Type B pancreatic cell (in vitro differentiated cells): ENCODE measurements at places on chromosomes 11 and 22.

DNA sequence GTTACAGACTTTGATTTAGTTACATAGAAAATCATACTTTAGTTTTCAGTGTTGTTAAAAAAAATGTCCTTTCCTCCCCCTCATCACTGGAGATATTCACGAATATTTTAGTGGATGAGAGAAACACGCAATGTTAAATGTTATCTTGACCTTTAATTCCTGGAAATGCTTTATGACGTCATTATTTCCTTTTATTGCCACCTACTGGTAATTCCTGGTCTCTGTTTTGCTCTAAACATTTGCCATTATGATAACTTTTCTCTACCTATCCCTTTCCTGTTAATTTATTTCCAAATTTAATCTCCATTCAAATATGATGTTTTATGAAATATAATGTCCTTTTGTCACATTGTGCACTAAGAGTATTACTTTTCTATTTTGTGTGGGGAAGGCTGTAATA is 770.6 kb downstream of the FAM181B start:
- no peak for DNase-seq

- DNase-seq, result no peak
Observed at GRCh38 chr11:87560352-87560751, 522.6 kb downstream of the TMEM135 start.

GRCh38 chr11:8739309-8739793 is 56.8 kb downstream of the RPL27A start:
- no peak for DNase-seq

DNA sequence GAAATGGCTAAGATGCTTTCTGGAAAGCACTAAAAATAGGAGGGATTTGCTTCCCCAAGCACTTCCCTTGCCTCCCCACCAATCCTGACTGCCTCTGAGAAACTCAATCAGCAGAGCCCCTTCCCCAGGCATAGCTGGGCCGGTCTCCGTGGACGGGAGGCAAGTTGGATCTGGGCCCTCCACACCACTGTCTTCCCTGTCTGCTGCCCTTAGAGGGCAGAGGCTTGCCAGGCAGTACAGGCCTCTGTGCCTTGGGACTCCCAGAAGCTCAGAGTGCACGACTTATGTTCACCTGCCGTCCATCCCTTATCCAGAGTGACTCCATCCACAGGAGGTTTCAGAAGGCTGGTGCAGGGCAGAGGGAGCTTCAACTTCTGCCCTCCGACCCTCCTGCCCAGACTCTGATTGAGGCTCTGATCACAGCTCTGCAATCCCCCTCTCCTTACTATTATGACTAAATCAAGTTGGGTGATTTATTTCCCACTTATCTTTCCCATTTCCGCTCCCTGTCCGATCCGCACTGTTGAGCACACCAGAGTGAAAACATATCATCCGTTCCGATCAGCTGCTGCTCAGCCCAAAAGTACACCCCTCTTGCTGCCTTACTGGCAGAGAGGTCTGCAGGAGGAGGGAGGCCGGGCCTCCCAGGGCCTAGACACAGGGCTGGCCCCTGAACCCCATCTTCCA is 71.8 kb downstream of the DSCAML1 start:
- no peak for DNase-seq

DNA sequence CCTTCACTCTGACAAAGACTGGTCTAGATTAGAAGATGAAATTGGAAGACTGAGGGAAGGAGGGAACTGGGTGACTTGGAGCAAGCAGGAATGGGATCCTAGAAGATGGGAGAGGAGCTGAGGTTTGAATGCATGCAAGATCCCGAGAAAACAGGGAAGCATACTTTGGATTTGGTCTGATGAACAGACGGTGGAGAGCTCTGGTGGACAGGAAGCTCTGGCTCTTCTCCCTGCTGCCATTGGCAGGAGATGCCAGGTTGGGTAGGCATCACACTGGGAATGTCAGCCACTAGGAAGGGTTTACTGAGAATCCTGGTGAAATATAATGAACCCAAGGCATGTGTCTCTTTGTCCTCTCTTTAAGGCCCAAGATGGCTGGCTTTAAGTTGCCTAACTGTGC is 16.5 kb downstream of the NAV2 start:
- DNase-seq, result no peak

DNA sequence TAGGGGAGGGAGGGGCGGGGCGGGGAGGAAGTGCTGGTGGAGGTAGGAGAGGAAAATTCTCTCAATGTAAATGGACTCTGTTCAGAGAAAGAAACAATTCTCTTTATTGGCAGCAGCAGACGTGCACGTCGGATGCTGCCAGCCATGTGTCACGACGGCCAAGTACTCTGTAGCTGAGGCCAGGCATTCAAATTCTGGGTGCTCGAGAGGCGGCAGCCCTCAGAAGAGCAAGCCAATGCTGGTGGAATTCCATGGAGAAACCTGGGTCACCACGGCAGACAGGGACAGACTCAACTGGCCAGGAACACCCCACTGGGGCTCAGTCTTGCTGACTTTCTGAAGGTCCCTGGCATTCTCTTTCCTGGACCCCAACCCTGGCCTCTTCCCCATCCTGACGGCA is 90.8 kb downstream of the ABTB2 start:
- no peak for DNase-seq

GRCh38 chr11:47010179-47010578 is 73.6 kb downstream of the CSTPP1 start:
- no peak for DNase-seq

DNA sequence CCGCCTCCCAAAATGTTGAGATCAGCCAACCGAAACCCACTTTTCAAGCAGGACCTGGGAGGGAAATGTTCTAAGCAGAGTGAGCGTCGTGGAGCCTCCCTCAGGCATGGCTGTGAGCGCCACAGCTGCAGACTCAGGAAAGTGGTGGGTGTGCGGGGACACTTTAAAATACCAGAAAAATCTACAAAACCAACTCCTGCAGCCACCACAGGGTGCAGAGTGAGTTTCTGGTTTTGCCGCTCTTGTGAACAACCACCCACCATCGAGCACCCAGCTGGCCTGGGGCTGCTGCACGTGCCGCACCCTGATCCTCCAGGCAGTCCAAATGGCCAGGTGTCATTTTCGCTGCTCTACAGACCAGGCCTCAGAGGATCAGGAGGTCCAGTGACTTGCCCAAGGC is 46.9 kb downstream of the CELSR1 start:
- no peak for DNase-seq

- DNase-seq, result no peak
Observed at GRCh38 chr22:32686354-32686753, 115.2 kb upstream of the TIMP3 start.

GRCh38 chr11:23226331-23227077 is 366.2 kb upstream of the CCDC179 start:
- no peak for DNase-seq

DNA sequence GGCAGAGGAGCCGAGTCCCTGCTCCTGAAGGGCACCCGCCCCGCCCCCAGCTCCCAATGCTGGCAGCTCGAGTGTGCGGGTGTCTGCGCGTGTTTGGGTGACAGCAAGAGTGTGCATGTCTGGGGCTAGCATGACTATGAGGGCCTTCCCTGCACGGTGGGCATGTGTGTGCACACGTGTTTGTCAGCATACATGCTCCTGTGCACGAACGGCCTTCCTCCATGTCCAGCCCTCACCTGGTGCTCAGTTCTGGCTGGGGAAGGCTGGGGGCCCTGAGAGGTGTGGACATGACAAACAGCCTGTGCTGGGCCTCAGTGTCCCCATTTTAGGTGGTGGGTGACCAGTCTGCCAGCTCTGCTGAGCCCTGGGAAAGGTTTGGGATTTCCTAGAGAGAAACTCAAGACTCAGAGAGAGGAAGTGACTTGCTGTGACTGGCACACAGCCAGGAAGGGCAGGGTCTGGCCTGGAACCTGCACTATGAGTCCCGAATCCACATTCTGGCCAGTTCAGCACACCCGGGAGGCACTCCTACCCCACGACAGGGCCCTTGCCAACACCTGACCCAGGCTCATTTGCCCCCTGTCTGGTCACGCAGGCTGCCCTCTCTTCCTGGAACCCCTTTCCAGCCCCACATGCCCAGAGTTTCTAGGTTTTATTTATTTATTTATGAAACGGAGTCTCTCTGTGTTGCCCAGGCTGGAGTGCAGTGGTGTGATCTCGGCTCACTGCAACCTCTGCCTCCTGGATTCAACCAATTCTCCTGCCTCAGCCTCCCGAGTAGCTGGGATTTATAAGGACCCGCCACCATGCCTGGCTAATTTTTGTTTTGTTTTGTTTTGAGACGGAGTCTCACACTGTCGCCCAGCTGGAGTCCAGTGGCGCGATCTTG is 3.3 kb upstream of the SHISA8 start:
- no peak for DNase-seq

GRCh38 chr22:47632701-47633100 is 870.3 kb downstream of the TBC1D22A start:
- DNase-seq, result no peak

DNA sequence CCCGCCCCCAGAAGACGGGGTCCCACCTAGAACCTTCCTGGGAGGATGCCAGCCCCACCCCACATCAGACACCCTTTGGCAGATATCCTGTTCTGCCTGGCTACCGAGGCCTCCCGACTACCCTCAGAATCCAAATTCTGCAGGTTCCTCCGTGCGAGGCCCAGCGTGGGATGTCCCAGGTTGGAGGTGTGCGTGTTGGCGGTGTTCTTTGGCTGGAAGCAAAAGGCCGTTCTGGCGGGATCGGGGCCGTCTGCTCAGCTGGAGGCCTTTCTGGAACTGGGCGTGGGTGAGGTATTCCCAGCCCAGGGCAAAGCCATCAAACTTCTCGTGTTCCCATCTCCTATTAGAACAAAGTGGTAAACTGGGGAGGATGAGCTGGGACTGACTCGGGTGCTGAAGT is 32.6 kb downstream of the NUP50 start:
- no peak for DNase-seq

DNA sequence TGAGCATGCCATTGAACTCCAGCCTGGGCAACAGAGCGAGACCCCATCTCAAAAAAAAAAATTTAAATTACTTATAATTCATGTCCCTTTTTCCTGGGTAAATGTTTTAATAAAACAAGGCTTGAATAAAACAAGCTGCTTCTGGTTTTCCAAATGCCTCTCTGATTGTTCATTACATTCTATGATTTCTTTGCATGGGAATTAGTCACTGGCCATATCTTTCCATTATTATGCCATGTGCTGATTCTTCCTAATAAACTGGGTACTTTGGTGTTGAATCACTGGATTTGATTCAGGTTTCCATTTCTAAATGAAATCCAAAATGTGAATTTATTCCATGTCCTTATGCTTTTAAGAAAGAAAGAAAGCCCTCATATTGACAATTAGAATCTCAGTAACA is 42.6 kb downstream of the ZNF215 start:
- DNase-seq, result no peak

DNA sequence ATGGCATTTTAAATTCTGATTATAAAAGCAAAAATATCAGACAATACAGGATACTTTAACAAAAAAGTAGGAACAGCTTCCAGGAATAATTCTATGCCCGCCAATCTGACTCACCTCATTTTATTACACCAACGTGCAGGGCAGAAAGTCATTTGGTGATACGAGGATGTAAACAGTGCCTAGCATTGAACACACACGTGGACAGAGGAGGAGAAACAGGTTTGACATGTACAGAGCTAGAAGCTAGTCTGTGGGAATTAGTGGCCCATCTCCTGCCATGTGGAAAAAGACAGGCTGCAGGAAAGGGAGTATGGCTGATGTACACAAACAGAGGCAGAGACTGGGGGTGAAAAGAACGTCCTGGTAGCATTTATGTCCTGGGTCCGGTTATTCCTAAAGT is 9.0 kb upstream of the SPINDOC start:
- no peak for DNase-seq

GRCh38 chr11:30573951-30574350 is 12.2 kb downstream of the MPPED2 start:
- DNase-seq, result no peak

GRCh38 chr11:1785749-1786413 is 22.2 kb upstream of the CTSD start:
- DNase-seq, result no peak

DNA sequence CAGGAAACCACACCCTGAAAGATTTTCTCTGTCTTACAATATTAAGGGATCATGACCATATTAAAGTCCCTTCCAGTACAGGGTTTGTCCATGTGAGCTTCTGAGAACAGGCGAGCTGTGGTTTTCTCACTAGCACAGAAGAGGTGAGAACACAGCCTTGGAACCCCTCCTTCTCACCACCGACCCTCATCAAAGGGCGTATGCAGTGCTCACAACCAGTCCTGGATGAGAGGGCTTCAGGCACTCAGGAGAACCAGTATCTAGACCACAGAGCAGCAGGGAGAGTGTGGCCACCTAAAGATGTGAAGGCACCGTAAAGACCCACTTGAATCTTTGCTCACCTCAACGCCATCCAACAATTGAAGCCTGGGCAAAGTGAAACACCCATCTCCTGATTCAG is 397.0 kb downstream of the ETS1 start:
- DNase-seq, result no peak

GRCh38 chr11:109037856-109038780 is 373.2 kb downstream of the DDX10 start:
- no peak for DNase-seq

DNA sequence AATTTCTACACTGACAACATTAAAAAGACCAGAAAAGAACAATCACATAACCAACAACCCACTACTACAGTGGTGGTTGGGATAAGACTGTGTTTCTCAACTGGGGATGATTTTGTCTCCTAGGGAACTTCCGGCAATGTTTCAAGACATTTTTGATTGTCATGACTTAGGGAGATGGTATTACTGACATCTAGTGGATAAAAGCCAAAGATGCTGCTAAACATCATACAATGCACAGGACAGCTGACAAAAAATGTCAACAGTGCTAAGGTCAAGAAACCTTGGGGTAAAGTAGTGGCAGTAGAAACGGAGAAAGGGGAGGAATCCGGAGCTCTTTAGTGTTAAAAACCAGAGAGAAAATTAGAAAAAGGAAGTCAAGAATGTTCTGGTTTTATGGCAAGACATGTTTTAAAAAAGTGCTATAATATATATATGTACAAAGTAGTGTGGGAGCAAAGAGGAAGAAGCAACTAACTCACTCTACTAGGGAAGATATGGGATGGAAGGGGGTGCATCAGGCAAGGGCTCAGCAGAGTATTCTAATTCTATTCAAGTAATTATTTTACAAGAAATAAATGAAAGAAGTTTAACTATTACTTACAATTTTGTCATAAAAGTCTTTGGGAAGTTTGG is 37.2 kb downstream of the CKAP5 start:
- DNase-seq, result no peak

DNA sequence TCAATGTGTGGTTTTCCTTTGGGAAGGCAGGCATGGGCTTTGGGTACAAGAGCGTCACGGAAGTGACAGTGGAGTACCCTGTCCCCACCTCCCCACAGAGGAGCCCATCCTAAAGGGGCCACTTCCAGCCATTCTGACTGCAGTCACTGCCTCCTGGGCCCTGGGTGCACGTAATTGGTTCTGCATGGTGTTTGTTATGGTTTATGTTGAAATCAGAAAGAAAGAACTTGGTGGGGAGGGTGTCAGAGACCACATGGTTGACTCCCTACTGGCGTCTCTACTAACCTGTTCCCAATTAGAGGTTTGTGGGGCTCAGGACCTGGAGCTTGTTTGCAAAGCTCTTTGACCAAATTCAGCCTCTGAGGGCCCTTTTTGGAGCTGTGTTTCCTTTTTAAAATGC is 40.8 kb downstream of the RIBC2 start:
- DNase-seq, result no peak

DNA sequence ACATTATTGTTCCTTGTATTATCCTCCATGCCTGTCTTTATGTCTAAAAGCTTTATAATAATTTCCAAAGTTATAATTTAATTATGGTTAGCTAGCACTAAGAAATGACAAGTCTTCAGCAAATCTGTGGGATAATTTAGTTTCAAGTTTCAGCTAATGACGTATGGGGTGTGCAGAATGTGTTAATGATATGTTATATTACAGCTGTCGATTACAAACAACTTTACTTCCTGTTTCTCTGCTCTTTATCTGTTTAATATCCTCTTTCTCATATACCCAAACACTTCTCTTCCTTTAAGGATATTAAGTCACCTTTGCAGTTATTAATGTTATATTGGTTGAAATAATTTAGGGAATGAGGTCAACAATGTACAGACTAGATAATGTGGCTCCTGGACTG is 161.8 kb downstream of the CASP12 start:
- DNase-seq, result no peak
